CD8-positive, alpha-beta memory T cell (primary cell): ENCODE measurements at places on chromosomes 3 and 15. TPM values are rescaled to one million over a fixed set of nuclear protein-coding genes. Genes with fewer than 3 reads are reported as not detected.
A peak's percentile ranks its signal among the peaks of the same experiment; 100 is the strongest.

Gene CLASP2
- total RNA-seq = 47.0 TPM

Gene IMPG2
- total RNA-seq = 0.20 TPM

Gene PYDC2
- total RNA-seq = not detected

Gene ITIH1
- not detected for total RNA-seq

Gene CGNL1
- not detected for total RNA-seq

DNA sequence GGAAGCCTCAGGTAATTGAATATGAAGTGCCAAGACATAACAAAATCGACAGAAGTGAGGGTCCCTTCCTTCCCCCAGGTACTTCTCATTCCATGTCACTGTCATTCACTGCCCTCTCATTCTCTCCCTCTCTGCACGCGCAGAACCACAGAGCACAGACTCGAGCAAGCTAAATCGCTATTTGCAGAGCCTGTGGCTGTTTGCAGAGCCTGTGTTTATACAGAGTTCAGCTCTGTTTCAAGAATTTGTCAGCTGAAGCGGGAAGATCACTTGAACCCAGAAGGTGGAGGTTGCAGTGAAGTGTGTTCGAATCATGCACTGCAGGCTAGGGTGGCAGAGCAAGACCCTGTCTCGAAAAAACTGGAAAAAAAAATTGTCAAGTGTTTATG, 2.5 kb downstream of the VILL start:
- no peak for DNase-seq

DNA sequence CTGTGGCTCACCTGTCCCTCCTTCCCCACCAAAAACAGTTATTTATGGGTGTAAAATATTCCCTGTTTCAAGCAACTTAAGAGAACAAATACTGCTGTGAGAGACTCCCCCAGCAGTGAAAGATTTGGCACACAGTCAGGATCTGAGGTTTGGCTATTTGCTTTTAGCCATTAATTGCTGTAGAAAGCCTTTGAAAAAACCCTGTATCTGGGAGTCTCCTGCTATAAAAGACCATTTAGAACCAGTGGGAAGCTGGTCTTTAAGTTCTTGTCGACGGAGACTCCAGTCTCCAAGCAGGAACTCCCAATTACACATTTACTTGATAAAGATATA, 55.1 kb upstream of the PCSK6 start:
- DNase-seq = no peak

- no peak for DNase-seq
These were observed 36.0 kb downstream of the TM2D3 start for GRCh38 chr15:101615986-101616848.

DNA sequence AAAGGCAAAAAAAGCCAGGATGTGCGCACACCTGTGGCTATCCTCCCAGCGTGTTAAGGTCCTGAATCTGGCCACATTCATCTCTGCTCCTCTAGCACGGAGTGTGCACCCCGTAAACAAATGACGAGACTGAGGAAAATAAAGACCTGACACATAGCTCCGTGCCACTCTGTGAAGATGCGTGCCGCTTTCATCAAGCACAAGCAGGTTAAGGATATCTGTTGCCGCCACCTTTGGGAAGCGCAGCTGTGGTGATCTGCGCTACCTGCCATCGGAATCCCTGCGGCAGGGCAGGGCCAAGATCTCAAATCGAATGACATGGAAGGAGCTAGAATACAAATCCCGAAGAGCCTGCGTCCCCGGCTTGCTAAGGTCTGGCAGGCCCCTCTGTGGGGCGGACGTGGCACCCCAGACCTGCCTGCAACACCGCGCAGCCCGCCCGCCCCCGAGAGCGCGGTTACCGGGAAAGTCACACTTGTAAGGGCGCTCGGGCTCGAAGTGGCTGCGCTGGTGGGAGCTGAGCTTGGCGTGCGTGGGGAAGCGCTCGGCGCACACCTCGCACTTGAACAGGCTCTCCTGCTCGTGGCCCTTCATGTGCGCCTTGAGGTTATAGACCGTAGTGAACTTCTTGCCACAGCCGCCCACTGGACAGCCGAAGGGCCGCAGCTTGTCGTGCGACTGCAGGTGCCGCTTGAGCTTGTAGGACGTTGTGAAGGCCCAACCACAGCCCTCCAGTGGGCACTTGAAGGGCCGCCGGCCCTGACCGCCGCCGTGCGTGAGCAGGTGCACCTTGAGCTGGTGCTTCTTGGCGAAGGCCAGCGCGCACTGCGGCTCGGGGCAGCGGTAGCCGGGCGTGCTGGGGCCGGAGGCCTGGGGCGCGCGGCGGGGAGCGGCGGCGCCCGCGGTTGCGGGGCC, 936 bp downstream of the ZXDC start:
- peak; percentile 61 for DNase-seq

- DNase-seq = no peak
These were observed 24.0 kb upstream of the SLC24A5 start for GRCh38 chr15:48096813-48097212.

GRCh38 chr15:98779463-98780071, 131.2 kb downstream of the IGF1R start:
- DNase-seq = peak; percentile 45

GRCh38 chr15:53359038-53359437, 400.4 kb downstream of the WDR72 start:
- no peak for DNase-seq

DNA sequence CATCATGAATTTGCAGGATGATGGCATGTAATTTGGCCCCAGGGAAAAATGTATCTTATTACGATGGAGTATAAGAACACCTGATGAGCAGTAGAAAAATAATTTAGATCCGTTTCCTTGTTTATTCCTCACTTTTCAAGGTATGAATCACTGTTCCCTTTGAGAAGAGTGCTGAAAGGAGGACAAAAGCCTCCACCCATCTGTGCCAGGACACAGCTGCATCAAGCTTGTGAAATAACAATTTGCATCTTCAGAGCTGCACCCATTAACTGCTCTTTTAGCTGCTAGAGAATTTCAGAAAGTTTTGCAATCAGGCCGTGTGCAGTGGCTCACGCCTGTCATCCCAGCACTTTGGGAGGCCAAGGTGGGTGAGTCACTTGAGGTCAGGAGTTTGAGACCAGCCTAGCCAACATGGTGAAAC, 9.6 kb downstream of the CLDND1 start:
- no peak for DNase-seq

DNA sequence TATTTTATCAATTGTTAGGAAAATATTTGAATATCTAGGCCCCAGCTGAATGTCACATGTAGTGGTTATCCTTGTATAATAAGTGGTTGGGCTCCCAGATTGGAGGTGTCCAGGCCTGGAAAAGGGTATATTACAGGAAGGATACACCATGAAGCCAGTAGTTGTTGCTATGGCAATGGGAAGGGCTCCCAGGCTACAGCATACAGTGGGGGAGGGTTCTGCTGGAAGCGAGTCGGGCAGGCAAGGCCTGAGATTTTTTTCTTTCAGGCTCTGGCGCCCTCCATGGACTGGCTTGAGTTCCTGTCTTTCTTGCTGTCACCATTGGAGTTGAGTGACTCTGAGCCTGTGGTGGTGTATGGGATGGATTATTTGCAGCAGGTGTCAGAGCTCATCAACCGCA, 8.9 kb downstream of the ECE2 start:
- DNase-seq = no peak
